Fibroblast of villous mesenchyme (primary cell): ENCODE measurements at places on chromosomes 1 and 21. TPM values are rescaled to one million over a fixed set of nuclear protein-coding genes. Genes with fewer than 3 reads are reported as not detected.

DNA sequence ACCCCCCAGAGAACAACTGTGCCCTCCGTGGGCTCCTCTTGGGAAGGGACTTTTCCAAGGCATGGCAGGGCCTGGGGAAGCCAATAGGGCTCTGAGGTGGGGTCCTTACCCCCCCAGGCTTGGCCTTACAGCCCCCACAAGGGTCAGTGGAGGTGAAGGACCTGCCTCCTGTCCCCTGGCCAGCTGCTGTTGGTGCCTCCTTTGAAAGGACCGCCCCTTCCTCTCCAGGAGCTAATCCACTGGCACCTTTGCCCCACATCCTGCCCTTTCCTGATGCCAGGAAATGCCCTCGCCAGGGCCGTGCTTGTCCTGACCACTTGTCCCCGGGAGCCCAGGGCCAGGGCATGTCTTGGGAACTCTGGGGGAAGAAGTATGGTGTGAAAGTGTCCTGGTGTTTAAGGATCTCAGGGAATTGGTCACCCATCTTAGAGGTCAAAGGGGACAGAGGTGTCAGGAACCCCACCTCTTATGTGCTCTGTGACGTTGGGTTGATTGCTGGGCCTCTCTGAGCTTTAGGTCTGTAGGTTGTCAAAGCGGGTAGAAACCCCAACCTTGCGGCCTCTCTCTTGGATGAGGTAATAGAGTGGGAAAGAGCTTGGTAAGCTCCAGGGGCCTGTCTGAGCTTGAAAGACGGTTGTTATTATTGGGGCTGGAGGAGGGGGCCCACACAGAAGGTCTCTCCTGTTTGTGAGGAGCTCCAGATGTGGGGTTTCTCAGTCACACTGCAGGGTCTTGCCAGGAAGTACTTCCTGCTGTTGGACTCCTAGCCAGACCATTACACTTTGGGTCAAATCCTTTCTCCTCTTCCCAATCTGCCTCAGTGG lies 2.8 kb downstream of the KCNQ4 start:
- DNase-seq = no peak

DNA sequence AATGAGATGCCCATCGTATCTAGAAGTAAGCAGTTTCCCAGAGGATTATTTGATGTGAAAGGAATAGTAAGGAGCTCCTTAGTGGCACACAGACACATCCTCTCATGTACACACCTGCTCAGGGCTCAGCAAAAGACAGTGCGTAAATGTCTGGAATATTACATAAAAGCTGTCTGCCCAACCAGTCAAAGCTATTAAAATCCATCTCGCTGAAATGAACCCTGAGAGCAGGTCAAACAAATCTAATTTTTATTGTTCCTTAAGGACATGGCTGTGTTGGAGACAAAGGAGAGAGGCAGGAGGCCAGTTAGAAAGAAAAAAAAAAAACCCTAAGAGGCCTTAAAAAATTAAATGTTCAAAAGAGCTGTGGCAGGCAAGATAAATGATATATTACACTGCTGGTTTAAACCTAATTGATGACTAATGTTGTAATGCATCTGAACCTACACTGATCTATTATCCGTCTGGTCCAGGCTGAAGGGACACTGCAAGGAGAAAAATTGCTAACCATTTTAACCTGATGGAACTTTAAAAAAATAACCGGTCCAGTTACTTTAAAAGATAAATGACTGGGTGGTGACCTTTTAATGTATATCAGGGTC lies 58.5 kb upstream of the FGGY start:
- DNase-seq = no peak

DNA sequence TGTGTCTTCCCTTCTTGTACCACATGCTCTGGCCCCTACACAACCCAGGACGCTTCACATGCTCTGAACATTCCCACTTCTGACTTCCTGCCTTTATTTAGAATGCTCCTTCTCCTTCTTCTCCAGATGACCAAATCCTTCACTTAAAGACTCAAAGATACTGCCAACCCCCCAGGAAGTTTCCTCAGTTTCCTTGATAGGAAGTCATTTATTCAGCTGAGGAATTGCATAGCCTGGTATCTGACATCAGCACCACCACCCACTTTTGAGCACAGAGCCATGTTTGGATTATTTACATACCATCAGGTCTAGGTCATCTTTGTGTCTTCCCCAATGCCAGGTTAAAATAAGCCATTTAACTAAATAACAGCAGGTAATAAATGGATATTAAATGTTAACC lies 42.4 kb downstream of the GFI1 start:
- peak; percentile 46 for DNase-seq

DNA sequence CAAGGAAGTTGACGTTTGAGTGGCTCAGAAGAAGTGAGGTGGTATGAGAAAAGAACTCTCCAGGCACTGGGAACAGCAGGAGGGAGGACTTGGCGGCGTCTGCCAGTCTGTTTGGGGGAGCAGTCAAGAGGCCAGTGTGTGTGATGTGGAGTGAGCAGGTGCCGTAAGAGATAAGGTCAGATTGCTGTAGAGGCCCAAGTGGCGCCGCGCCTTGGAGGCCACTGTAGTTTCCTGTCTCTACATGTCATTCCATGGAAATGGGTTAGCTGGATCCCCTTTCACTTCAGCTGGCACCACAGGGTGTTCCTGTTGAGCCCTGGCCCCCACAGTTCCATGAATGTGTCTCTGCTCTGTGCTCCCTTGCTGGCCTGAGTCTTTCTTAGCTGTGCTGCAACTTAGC lies 35.5 kb upstream of the PTPRF start:
- DNase-seq = no peak

DNA sequence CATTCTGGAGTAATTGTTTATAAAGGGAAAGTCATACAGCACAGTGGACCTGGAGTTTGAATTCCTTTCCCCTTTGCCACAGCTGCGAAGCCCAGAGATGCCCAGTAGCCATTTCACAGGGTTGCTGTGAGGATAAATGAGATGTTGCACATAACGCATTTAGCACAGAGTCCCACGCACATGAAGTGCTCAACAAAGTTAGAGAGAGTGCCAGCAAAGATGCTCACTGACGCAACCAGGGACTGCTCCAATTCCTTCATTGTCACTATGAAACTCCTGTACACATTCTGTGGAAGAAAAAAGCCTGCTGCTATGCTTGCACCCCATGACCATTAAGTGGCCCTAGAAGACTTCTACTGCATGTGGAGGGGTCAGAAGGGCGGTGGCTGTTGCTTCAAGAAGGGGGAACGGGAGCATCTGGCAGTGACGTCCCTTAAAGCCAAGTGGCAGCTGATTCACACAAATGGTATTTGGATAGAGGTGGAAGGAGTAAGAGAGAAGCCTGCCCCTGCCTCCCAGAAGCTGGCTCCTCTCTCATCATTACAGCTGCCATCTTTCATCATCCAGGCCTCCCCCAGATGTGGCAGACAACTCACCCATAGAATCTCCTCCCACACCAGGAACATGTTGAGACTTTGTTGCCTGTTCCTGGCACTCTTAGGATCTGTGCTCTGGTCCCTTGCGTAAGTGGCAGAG lies 26.5 kb upstream of the VAV3 start:
- peak; percentile 74 for DNase-seq

The CAPN8 gene
- total RNA-seq = not detected in 2 replicates

The FAM177B gene
- not detected in 2 replicates for total RNA-seq

The NTMT2 gene
- total RNA-seq = not detected in 2 replicates

DNA sequence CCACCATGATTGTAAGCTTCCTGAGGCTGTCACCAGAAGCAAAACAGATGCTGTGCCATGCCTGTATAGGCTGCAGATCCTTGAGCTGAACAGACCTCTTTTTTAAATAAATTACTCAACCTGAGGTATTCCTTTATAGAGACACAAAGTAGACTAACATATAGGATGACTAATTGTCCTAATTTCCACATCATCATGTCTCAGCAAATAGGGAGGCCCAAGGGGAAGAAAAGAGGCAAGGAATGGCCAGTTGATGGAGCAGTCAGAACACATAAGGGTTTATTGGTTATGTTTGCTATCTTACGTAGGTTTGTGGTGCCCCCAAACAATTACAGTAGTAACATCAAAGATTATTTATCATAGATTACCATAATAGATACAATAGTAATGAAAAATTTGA lies 126.2 kb downstream of the RASAL2 start:
- peak; percentile 16 for DNase-seq

DNA sequence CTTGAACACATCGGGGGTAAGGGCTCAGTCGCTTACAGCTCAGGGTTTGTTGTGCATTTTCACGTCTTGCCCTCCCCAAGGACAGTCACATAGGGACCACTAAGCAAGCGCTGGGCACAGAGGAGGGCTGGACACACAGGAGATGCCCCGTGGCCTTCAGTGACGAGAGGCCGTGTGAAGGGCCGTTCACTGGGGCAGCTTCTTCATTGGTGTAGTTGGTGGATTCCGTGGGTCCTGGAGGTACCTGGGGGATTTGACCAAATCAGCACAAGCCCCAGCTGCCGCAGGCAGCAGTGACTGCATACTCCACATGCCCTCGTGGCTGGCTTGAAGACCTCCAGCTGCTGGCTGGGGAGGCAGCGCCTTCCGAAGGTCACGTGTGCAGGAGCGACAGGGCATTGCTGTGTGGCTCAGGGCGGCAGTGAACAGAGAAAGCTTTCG lies 100.8 kb upstream of the C1orf174 start:
- no peak for DNase-seq

The AZIN2 gene
- total RNA-seq = 2.6 and 6.8 TPM in 2 replicates

DNA sequence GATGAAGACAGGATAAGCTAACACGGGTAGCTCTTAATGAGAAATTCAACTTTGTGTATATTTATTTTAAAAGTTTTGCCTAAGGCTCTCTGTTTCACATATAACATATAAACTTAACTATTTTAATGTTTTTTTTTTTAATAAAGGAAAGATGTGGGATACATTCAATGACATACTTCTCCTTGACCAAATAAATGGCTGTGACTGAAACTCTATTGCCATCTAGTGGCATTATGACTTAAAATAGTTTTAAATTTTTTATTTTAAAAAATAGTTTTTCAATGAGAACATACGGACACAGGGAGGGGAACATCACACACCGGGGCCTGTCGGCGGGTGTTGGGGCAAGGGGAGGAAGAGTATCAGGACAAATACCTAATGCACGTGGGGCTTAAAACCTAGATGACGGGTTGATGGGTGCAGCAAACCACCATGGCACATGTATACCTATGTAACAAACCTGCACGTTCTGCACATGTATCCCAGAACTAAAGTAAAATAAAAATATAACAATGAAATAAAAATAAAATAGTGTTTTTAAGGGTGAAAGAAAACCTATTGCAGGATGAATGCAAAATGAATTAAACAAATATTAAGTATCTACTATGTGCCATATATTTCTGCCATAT lies 83.4 kb downstream of the LYST start:
- peak; percentile 57 for DNase-seq

The OR14K1 gene
- not detected in 2 replicates for total RNA-seq

The TNFRSF9 gene
- 0.32 and 0.43 TPM in 2 replicates for total RNA-seq

- DNase-seq = peak; percentile 97
These were observed 35.7 kb upstream of the CNN3 start for GRCh38 chr1:94962409-94963265.

- peak; percentile 57 for DNase-seq
These were observed 334.8 kb upstream of the CAMK1G start for GRCh38 chr1:209248649-209249279.

The ATP5PF gene
- total RNA-seq = 28.0 and 41.5 TPM in 2 replicates

GRCh38 chr1:3525551-3526482 lies 71.4 kb downstream of the ARHGEF16 start:
- DNase-seq = no peak

DNA sequence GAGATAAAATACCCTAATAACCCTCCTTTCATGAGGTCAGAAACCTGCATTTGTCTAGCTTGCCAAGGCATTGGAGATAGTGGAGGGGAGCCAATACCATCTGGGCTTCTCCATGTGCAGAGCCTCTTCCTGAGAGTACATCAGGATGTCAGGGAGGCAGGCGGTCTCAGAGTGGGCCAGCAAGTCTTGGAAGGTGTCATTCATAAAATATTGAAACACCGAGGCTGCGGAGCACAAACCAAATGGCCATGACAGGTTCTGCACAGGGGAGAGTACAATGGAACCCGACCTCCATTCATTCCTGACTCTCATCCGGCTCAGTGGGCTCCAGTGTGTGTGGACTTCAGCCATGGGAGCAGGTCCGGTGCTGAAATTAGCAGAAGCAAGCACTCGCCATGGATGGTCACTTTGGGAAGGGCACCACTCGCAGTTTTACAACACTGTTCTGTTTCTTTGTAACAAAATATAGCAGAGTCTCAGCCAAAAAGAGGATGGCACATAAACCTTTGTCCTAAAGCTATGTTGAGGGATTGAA lies 446.6 kb downstream of the SIPA1L2 start:
- DNase-seq = no peak

DNA sequence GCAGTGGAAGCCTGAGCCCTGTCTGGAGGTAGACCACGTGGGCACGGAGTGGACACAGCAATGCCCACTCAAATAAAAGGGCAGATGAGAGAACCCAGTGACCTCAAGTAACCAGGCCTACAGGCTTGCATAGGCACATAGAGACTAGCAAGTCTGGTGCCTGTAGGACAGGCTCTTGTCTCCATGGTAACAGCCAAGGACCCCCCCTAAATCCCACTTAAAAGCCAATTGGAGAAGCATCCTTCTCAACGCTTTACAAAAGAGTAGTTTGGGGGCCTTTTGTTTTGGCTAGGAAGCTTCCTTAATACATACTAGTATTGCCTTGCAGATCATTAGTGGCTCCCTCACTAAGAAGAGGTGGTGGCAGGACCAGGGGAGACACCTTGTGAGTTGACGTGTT lies 63.9 kb downstream of the VWA5B1 start:
- no peak for DNase-seq

The C4BPA gene
- not detected in 2 replicates for total RNA-seq

- DNase-seq = peak; percentile 7
These were observed 3.5 kb upstream of the OR10J4 start for GRCh38 chr1:159428536-159428935.

The LMX1A gene
- not detected in 2 replicates for total RNA-seq

The OR2T35 gene
- not detected in 2 replicates for total RNA-seq
